ENCODE measurements at places on chromosomes 12 and 14.
A peak's percentile ranks its signal among the peaks of the same experiment; 100 is the strongest.

DNA sequence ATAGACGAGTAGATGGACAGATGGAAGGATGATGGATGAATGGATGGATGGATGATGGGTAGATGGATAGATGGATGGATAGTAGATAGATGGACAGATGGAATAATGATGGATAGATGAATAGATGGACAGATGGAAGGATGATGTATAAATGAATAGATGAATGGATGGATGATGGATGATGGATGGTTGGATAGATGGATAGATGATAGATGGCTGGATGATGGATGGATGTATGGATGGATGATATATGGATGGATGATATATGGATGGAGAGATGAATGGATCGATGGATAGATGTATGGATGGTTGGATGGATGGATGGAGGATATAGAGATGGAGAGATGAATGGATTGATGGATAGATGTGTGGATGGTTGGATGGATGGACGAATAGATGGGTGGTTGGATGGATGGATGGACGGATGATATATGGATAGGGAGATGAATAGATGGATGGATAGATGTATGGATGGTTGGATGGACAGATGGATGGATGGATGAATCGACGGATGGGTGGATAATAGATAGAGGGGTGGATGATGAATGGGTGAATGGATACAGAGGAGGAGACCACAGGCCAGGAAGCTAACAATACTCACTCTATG lies 19.3 kb downstream of the TRPV4 start:
- DNase-seq, result no peak

DNA sequence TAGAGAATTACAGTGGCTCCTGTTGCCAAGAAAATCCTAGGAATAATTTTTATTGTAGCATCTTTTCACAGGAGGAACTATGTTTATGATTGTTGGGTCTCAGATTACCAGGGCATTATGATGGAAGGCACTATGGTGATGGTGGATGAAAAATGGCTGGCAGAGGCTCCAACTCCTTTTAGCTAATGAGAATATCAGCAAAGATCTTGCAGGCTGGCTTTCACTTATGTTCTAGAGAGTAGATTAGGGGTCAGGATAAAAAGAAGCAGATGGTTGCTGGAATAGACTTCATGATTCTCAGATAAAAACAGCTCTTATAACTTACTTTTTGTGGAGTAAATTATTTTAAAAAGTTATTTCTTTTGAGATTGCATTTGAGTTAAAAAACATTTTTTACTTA lies 501.9 kb downstream of the TRHDE start:
- no peak for DNase-seq

- DNase-seq, result no peak
Measured at GRCh38 chr14:33836203-33836899, 114.5 kb downstream of the EGLN3 start.

- DNase-seq, result no peak
Measured at GRCh38 chr14:58082491-58083098, 69.4 kb downstream of the ARMH4 start.

DNA sequence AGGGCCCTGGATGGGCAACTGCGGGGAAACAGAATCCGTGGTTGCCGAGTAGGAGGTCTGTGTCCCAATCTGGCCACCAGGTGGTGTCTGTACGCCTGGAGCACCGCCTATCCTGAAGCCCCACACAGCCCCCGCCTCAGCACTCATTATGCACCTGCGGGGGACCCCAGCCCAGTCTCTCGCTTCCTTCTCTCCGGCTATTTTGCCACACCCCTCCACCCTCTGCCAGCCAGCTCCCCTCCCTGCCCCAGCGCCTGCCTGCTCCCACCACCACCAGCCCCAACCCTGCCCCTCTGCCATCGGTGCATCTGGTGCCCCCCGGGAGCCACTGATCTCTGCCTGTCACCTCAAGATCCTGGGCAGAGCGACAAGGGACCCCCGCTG lies 2.2 kb upstream of the NXPH4 start:
- DNase-seq, result no peak

GRCh38 chr12:65586796-65587195 lies 237.5 kb upstream of the HMGA2 start:
- no peak for DNase-seq

DNA sequence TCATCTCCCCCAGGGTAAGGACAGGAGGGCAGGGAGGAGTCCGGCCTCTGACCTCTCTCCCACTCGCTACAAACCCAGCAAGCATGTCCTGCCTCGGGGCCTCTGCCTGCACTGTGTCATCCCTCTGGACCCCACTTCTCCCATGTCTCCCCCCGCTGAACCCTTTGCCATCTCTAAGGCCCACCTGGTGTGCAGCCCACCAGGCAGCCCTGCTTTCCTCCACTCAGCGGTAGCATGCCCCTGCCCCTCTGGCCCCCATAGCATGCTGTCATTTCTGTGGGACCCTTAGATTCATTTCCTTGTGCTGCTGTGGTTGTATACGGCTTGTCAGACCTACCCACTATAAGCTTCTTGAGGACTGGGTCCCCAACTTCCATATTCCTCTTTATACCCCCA lies 17.7 kb downstream of the PAPLN start:
- DNase-seq, result no peak

GRCh38 chr14:94689985-94690400 lies 77.8 kb downstream of the SERPINA3 start:
- DNase-seq, result no peak

DNA sequence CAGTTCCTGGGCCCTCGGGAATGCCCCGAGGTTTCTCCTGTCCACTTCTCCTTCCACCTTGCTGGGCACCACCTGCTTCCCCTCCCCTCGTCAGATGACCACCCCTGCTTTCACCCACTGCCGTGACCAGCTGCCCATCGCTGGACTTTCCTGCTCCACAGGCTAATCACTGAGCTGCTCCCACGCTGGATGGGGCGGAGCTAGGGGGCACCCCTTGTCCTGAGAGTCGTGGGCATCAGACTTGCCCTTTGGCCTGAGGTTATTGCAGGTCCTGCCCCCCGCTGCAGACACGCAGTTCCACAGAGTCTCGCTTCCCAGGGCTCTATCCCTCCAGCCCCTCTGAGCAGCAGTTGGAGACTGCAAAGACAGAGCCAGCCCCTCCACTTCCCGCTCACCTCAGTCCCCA lies 427 bp downstream of the SLC6A12 start:
- no peak for DNase-seq

DNA sequence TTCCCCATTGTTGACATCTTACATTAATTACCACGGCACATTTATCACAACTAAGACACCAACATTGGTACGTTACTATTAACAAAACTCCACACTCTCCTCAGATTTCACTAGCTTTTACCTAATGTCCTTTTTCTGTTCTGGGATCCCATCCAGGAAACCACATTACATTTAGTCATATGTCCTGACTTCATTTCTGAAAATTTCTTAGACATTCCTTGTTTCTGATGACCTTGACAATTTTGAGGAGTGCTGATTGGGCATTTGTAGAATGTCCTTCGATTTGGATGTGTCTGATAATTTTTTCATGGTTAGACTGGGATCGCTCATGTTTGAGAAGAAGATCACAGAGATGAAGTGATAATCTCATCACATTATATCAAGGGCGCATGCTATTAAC lies 34.6 kb upstream of the ACSM4 start:
- DNase-seq, result no peak

- no peak for DNase-seq
Measured at GRCh38 chr12:619346-619745, 43.9 kb downstream of the NINJ2 start.

- DNase-seq, result no peak
Measured at GRCh38 chr14:21241218-21241819, 27.9 kb downstream of the HNRNPC start.

- DNase-seq, result no peak
Measured at GRCh38 chr12:5016526-5016925, 27.2 kb upstream of the KCNA5 start.

GRCh38 chr12:116015525-116015924 lies 262.0 kb downstream of the MED13L start:
- no peak for DNase-seq

DNA sequence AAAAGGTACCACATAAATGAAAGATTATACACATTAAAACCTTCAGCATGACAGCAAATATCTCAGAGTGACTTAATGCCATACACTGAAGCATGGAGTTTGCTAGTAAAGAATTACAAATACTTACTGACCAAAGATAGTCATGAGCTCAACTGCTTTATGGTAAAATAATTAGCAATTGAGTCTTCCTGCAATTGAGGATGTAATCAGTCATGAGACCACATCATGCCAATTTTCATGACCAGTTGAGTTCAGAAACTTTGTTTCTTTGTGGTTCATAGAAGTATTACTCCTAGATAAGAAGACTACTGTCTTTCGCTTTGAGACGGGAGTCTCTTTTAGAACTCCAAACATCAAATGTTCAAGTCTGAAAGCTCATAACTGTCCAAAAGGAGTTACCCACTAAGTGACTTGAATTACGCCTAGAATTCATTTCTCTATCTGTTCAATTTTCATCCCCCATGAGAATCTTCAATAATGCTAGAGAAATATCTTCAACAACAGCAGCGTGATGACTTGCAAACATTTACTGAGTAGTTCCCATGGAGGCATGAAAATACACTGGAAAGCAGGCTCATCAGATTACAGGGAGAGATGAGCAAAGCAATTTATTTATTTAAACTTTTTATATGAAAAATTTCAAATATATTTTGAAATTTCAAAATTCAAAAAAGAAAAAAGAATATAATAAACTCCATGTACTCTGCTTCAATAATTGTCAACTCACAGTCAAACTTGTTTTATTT lies 120.0 kb downstream of the BTG1 start:
- no peak for DNase-seq

DNA sequence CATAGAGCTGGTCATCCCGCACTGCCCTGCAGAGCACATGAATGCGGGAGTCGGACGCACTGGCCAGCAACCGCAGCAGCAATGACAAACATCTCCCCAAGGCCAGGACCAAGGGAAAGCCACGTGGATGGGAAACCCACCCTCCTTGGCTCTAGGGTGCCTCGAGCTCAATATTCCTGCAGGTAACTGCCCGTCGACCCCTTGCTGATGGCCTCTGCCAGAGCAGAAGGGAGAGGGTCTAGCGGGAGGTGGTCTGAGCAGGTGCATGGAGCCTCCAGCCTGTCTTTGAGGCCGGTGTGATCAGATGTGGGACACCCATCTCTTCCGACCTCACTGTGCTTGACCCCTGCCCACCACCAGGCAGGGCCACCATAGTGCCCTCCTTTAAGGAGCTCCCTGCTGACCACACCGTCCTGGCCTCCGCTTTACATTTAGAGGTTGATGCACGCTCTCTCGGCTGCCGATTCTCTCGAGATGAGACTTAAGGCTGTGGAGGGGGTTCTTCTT lies 89.7 kb downstream of the PIWIL1 start:
- DNase-seq, result peak; percentile 81

- no peak for DNase-seq
Measured at GRCh38 chr12:72872996-72873395, 600.8 kb downstream of the TRHDE start.

DNA sequence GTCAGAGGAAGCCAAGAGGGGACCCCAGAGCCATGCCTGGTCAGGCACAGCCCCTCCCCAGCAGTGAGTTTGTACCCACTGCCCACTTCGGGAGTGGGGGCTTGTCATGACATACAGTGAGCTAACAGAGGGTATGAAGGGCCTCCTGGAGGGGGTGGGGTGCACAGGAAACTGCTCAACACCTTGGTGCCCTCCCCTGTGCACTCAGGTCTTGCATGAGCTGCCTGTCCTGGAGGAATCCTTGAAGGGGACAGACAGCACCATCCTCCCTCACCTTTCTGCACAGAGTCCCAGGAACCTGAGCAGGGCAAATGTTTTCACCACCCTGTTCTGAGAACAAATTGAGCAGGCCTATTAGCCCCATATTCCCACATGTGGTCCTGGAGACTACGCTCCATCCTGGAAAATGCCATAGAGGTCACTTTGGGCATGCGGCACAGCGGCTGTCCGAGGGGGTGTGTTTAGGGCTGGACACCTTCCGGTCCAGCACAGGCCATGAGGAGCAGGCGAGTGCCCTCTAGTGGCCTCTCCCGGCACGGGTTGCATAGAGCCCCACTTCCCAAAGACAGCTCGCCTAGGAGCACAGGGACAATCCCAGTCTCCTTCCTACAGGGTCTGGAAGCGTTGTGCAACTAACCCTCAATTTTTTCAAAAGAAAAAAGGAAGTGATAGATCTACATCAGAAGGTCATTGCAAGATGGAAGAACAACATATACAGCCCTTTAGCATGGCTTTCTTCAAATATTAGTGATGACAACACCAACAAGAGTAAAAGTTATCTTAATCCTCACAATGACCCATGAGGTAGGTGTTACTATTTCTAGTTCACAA lies 31.9 kb upstream of the ZFP36L1 start:
- no peak for DNase-seq

- no peak for DNase-seq
Measured at GRCh38 chr14:92449404-92450181, 64.0 kb upstream of the RIN3 start.

DNA sequence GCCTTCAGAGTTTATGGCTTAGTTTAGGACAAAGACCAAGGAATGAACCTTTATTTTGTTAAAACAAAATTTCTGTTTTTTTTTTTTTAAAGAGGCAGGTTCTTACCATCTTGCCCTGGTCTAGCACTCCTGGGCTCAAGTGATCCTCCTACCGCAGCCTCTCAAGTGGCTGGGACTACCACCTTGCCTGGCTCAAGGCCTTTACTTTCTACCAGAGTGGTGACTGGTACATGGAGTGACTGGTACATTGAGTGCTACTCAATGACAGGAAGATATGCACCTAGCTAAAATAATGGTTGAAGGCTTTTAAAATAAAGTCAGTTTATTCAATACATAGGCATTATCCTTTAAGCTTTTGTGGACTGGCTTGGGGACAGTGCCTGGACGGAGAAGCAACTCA lies 32.6 kb downstream of the PRICKLE1 start:
- no peak for DNase-seq

DNA sequence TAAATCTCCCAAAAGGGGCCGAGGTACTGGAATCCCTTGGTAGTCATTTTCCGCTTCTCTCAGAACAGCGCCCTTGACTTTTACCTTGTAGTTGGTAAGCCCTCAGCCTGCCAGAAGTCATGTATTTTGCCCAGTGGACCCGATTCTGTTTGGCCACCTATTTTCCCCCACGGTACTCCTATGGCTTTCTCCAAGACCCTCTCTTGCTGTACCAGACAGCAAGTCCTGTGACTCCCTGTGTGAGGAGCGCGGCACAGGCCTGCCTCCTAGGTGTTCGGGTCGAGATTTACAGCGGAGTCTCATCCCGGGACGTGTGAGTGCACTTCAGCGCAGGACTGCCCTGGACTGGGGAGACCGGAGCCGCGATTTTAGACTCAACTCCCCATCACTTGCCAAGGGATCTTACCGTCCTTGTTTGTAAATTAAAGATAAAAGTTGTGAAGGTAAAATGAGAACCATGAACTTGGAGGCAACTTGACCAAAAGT lies 1.1 kb upstream of the MBD6 start:
- peak; percentile 96 for DNase-seq

- DNase-seq, result no peak
Measured at GRCh38 chr12:51391283-51392123, at the start of gene GALNT6. TSS of gene GALNT6 (minus strand) at chr12:51391406. CDS start at chr12:51379781, 11,625 bp downstream.

DNA sequence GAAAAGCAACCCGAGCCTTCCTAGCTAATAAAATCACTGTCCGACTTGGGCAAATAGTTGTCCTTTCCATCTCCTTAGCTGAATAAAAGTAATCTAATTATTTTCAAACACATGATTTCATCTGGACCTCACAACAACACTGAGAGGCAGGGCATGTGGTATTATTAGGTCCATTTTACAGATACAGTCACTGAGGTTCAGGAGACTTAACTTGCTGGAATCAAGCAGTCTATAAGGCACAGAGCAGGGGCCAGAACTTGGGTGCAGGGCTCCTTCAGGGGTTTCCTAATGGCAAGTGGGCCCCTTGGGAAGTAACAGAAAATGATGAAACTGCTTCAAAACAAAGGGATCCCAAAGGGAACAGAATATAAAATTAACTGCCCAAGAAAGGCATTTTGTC lies 15.5 kb downstream of the PLXNC1 start:
- DNase-seq, result no peak

- DNase-seq, result no peak
Measured at GRCh38 chr12:89833337-89834252, 125.0 kb upstream of the ATP2B1 start.

Data from vagina (tissue), 2 donors.